ENCODE measurements at places on chromosomes 4 and X. TPM values are rescaled to one million over a fixed set of nuclear protein-coding genes. Genes with fewer than 3 reads are reported as not detected.

The PLAC1 gene
- polyA plus RNA-seq = not detected

GRCh38 chr4:107130157-107130556 lies 94.0 kb upstream of the DKK2 start:
- no peak for DNase-seq
- no peaks in the 10 kb centered on the region for H3K27me3 ChIP-seq
- H3K36me3 ChIP-seq = no peaks in the 10 kb centered on the region

- peaks cover 13% of the 10 kb centered on the region for H3K4me1 ChIP-seq
- H3K36me3 ChIP-seq = no peaks in the 10 kb centered on the region
- H3K27ac ChIP-seq = no peak overlapping the region
- peak; percentile 12 for DNase-seq
- no peaks in the 10 kb centered on the region for H3K27me3 ChIP-seq
- no peak overlapping the region for H3K4me3 ChIP-seq
Observed at GRCh38 chr4:163815776-163816175, 321.3 kb downstream of the TMA16 start.

DNA sequence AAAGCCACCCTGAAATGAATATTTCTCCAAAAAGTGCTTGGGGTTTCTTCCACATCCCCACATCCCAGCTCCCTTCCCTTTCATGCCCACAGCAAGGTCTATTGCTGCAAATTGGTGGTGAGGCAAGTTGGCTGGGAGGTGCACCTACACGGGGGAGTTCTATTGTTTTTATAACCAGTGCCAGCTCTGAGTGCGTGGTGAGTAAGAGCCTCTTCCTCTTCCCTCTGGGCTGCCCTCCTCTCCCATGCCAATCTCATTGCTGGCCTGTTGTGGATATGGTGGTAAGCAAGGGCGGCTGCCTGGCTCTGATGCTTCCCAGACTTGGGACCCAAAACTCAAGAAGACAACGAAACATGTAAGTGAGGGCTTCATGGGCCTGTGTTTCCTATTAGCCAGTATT lies 204.3 kb downstream of the SHROOM3 start:
- no peak overlapping the region for H3K27ac ChIP-seq
- no peaks in the 10 kb centered on the region for H3K4me1 ChIP-seq
- DNase-seq = no peak
- no peaks in the 10 kb centered on the region for H3K36me3 ChIP-seq
- H3K27me3 ChIP-seq = no peaks in the 10 kb centered on the region
- no peak overlapping the region for H3K4me3 ChIP-seq

The AFM gene
- polyA plus RNA-seq = not detected

DNA sequence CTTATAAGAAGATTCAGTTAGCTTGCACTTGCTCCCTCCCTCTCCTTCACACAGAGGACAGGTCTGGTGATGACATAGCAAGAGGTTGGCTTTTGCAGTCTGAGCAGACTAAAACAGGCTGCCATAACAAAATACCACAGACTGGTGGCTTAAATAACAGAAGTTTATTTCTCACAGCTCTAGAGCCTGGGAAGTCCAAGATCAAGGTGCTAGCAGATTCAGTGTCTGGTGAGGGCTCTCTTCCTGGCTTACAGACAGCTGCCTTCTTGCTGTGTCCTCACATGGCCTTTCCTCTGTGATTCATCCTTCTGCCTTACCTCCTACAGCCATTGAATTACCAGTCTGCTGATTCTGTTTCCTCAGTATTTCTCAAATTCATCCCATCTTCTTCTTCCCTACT lies 13.1 kb downstream of the RP2 start:
- H3K36me3 ChIP-seq = peaks cover 8% of the 10 kb centered on the region
- H3K4me3 ChIP-seq = no peak overlapping the region
- H3K4me1 ChIP-seq = no peaks in the 10 kb centered on the region
- no peaks in the 10 kb centered on the region for H3K27me3 ChIP-seq

The SLC4A4 gene
- polyA plus RNA-seq = not detected

The PYURF gene
- polyA plus RNA-seq = 15.1 TPM

DNA sequence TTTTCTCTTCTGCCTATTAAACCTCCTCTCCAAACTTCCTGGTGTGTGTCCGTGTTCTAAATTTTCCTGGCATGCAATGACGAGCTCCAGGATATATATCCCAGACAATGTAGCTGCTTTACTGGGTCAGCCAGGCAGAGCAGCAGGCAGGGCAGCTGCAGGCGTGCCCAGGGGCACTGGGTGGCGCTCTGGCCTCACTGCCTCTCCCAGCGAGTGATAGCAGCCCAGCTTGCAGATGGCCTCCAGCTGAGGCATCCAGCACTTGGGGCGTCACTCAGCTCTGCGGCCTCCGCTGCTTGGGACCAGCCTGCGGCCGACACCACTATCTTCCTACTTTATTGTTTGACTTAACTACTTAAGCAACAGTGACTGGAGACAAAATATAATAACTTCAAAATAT lies 23.0 kb upstream of the UBA6 start:
- H3K4me3 ChIP-seq = no peak overlapping the region
- no peak for DNase-seq
- no peak overlapping the region for H3K27ac ChIP-seq

DNA sequence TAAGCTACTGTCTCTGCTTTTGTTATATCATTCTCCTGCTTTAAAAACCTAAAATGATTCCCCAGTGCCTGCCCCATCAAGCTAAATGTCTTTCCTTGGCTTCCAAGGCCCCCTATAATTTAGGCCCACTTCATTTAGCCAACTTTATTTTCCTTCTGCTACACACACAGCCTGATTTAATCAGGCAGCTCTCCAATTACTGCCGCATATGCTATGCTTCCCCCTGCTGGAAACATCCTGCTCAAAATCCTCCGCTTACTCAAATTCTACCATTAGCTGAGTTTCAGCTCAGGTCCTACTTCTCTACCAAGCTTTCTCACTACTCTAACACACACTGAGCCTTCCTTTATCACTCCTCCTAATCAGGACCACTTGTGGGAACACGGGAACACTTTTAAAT lies 17.0 kb downstream of the LAMP2 start:
- no peak overlapping the region for H3K27ac ChIP-seq
- no peaks in the 10 kb centered on the region for H3K36me3 ChIP-seq
- DNase-seq = peak; percentile 27
- no peaks in the 10 kb centered on the region for H3K27me3 ChIP-seq
- peaks cover 7% of the 10 kb centered on the region for H3K4me1 ChIP-seq

GRCh38 chrX:69028761-69029120 lies 136.5 kb downstream of the PJA1 start:
- no peaks in the 10 kb centered on the region for H3K36me3 ChIP-seq
- H3K4me3 ChIP-seq = no peak overlapping the region
- H3K27ac ChIP-seq = no peak overlapping the region
- DNase-seq = no peak

GRCh38 chrX:1500701-1501624 lies 36.0 kb downstream of the P2RY8 start:
- H3K4me3 ChIP-seq = no peak overlapping the region
- no peaks in the 10 kb centered on the region for H3K27me3 ChIP-seq
- H3K36me3 ChIP-seq = peaks cover 18% of the 10 kb centered on the region
- H3K27ac ChIP-seq = peak overlapping the region; percentile 93
- H3K4me1 ChIP-seq = peaks cover 61% of the 10 kb centered on the region

DNA sequence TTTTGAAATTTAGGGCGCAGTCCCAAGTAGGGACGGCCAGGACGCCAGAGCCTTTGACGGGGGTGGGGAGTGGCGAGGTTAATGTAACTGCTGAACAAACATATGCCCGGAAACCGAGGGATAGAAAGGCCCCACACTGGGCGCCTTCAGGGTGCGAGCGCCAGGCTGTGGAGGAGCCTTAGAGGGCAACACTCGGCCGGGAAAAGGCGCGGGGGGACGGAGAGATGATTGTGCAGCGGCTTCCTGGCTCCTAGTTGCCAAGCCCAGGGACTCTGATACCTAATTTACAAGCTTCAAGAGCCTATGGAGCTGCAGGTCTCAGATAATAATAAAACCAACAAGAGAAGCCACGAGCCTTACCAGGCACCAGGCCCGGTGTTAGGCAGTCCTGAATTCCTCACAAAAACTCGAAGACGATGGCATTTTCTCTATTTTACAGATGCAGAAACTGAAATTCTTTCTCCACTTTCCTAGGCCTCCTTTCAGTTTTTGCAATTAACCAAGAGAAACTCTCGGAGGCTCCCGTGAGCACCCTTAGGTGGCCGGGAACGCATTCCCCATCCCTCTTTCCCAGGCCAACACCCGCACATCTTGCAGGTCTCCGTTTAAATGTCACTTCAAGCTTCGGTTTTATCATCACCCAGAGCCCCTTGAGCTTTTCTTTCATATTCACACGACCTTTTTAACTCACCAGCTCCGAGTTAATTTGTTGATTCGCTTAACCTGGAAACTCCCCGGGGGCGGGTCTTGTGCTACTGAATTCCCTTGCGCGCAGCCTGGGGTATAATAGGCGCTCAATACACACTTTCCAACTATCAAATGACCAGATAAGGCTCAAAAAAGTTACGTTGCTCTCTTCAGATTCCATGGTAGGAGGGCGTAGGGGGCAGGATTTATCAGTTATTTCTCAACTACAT lies 6.4 kb upstream of the GSX2 start:
- peaks cover 33% of the 10 kb centered on the region for H3K4me1 ChIP-seq
- DNase-seq = peak; percentile 43
- H3K27ac ChIP-seq = no peak overlapping the region
- no peaks in the 10 kb centered on the region for H3K27me3 ChIP-seq

The CXCL9 gene
- not detected for polyA plus RNA-seq

- no peaks in the 10 kb centered on the region for H3K27me3 ChIP-seq
- no peak overlapping the region for H3K27ac ChIP-seq
- no peak overlapping the region for H3K4me3 ChIP-seq
- H3K36me3 ChIP-seq = no peaks in the 10 kb centered on the region
- H3K4me1 ChIP-seq = no peaks in the 10 kb centered on the region
- DNase-seq = no peak
Observed at GRCh38 chr4:139247241-139247640, 32.8 kb downstream of the MGARP start.

GRCh38 chr4:105305019-105305836 lies 158.6 kb downstream of the TET2 start:
- no peaks in the 10 kb centered on the region for H3K36me3 ChIP-seq
- no peak overlapping the region for H3K4me3 ChIP-seq
- H3K4me1 ChIP-seq = peaks cover 3% of the 10 kb centered on the region

- DNase-seq = no peak
- H3K4me3 ChIP-seq = no peak overlapping the region
- no peaks in the 10 kb centered on the region for H3K27me3 ChIP-seq
- H3K4me1 ChIP-seq = no peaks in the 10 kb centered on the region
- H3K36me3 ChIP-seq = no peaks in the 10 kb centered on the region
- H3K27ac ChIP-seq = no peak overlapping the region
Observed at GRCh38 chr4:13903061-13903460, 275.5 kb upstream of the BOD1L1 start.

The PWWP3B gene
- not detected for polyA plus RNA-seq

The C4orf51 gene
- polyA plus RNA-seq = not detected

DNA sequence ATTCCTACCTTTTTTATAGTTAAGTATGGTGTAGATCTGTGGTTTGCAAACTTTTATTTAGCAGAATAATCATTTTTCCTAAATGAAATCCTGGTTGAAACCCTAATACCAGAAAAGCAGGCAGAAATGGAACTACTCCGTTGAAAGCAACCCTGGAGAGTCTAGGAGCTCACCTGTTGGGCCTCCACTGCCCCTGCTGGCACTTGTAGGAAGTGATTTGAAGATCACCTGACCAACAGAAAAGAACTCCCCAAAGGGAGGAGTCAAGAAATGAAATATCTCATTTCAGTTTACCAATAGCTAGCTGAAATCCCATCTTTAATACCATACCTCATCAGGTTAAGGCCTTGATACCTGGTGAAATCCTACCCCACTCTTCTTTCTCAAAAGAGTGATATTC lies 277.1 kb downstream of the KLHL13 start:
- no peak overlapping the region for H3K4me3 ChIP-seq
- no peaks in the 10 kb centered on the region for H3K27me3 ChIP-seq
- H3K36me3 ChIP-seq = no peaks in the 10 kb centered on the region

DNA sequence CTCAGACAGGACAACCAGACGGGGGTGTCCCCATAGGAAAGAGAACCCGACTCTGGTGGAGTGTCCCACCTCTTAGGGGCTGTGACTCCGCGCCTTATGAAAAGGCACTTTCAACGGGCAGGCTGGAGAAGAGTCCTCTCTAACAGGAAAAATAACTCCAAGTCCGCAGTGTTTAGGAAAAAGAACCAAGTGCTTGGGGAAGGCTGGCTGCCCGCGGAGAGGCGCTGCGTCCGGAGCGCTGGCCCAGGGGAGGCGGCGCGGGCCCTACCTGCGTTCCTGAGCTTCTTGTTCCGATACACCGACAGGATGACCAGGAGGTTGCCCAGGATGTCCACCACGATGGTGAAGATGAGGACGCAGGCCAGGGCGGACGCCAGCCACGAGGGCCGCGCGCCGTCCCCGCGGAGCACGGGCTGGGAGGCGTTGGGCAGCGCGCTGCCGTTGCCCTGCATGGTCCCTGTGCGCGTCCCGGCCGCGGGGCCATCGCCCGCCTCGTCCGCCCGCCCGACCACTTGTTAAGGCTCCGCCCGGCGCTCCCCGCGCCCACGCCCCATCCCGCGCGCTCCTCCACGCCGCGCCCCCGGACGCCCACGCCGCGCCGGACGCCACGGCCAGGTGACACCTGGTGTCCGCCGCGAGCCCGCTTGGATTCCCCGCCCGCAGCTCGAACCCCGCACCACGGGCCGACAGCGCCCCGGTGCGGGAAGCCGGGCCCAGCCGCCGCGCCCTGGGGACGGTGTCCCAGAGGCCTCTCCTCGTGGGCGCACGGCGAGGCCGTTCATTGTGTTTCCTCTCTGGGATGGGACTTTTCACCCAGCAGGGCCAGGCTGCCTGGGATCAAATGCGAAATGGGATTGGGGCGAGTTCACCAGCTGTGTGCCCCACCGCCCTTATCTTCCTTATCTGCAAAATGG lies at the start of gene MTNR1A:
TSS of gene MTNR1A (minus strand) at position 654 of the 914 bp plus-strand sequence. CDS start at position 452, 202 bp downstream.
- H3K27ac ChIP-seq = no peak within 1 kb of the TSS
- no peak for DNase-seq
- H3K36me3 ChIP-seq = no peaks in the 10 kb centered on the region
- H3K4me3 ChIP-seq = no peak within 1 kb of the TSS
- H3K27me3 ChIP-seq = peaks cover 4% of the 10 kb centered on the region

DNA sequence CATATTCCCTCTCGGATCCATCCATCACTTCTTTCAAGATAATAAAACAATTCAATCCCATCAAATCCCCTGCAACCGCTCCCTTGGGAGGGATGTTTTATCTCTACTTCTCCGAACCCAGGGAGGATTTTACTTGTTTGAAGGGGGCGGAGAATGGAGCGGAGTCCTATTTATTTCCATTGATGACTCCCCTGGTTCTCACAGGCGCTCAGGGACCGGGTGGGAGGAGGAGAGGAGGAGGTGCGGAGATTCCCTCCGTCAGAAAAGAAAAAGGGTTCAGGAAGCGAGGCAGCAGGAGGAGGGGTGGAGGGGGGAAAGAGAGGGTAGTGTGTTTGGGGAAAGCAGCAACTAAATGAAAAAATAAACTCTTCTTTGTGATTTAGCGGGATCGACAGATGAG lies 2.1 kb downstream of the NDNF start:
- H3K27me3 ChIP-seq = peaks cover 35% of the 10 kb centered on the region
- DNase-seq = no peak
- H3K27ac ChIP-seq = no peak overlapping the region
- H3K4me1 ChIP-seq = peaks cover 18% of the 10 kb centered on the region
- no peaks in the 10 kb centered on the region for H3K36me3 ChIP-seq
- H3K4me3 ChIP-seq = no peak overlapping the region

- no peaks in the 10 kb centered on the region for H3K36me3 ChIP-seq
- DNase-seq = no peak
Observed at GRCh38 chrX:41026702-41027078, 58.6 kb upstream of the USP9X start.

The RLIM gene
- polyA plus RNA-seq = 4.6 TPM
